AG09309 (cell line): ENCODE measurements at places on chromosomes 13 and 19.

- DNase-seq, result no peak
Observed at GRCh38 chr13:97140131-97140530, 82.0 kb upstream of the MBNL2 start.

DNA sequence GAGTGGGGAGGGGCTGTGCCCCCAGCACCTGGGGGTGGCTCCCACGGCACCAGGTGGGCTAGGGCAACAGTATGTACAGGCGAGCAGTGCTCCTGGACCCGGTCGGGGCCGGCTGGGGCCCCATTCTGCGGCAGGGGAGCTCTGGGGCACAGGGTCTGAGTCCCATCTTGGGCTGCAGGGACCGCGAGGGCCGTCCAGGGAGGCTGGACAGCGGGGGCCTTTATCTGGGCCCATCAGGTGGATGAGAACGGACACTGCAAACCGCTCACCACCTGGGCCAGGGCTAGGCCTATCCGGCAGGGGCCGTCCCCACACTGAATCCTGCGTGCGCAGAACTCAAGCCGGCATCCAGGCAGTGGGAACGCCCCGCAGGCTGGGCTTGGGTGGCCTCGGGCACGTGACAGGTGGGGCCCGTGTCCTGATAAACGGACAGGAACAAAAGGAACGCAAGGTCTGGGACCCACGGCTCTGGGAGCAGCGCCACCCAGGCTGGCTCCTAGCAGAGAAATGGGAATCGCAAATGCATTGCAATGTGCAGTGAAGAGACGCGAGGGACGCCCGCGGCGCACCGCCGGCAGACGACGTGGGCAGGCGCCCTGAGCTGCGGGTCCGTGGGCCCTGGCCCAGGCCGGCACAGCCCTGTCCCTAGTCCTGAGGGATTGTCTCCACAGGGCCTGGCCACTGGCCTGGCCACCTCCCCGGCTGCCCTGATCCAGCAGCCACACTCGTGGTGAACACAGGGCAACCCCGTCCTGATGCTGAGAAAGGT is 29.7 kb downstream of the BTBD2 start:
- DNase-seq, result no peak

DNA sequence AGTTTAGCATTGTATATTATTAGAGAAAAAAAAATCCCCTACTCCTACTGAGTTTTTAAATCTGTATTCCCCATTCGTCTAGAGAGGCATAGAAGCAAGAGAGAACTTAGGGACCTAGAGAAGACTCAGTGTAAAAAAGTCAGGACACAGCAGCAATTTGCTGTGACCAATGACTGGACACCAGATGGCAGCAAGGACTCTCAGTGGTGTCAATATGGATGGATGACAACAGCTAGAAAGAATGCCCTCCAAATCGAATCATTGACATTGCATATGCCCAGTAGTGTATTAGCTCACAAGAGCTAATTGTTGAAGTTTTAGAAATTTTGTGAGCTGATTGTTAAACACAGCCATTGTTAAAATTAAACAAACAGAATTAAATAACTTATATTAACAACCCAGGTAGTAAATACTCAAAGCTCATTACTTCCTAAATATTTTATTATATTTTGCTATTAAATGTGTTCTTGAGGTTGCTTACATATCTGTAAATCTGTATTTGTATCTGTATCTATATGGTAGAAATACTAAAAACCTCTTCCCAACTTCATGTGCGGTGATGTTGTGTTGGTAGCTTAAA is 43.9 kb downstream of the SIAH3 start:
- peak; percentile 1 for DNase-seq

DNA sequence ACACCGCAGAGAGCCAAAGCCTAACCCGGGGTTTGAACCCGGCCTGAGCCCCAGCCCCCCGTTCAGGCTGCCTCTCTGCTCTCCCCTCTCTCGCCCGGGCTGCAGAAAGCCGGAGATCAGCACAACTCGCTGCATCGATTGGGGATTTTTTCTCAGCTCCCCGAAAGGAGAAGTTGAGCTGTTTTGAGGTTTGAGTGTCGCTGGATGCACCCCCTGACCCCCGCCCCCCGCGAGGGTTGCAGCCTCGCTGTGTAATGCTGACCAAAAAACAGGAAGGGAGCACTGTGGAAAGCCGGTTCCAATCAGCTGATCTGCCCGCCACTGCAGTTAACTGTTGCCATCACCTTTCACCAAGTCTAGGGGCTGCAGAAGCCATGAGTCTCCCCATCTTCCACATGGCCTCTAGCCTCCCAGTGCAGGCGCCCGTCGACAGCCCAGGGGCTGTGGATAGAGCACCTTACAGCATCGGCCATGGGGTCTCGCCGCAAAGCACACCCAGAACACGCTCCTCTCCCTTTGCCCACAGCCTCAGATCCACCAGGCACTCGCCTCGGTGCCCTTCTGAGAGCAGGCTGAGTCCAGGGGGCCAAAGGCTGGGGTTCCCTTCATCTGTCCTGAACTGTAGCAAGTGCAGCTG is 34.5 kb downstream of the MYO9B start:
- no peak for DNase-seq

GRCh38 chr13:85685436-85685835 is 113.8 kb downstream of the SLITRK6 start:
- DNase-seq, result no peak

DNA sequence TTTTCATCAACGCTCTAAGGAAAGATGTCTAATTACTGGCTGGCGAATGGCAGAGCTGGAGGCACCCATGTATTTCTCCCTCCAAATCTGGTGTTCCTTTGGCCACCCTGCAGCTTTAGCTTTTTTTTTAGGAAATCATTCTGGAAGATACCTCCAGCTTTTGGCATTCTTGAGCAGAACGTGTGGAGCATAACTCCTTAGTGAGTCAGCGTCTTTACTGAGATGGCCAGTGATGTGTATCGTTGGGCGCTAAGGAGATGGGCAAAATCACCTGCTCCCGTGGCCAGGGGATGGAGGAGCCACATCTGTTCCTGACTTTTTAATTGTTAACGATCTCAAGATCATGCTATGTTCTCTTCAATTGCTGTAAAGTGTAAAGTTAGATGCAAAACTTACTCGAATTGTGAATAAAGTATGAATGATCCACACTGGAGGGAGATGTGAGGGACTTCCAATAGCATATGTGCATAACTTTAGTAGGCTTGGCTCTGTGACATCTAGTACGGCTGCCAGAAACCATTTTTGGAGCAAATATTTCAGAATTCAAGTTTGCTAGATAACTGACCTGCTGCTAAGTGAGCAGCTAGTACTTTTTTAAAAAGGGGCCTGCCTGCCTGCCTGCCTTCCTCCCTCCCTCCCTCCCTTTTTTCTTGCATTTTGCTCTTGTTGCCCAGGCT is 24.4 kb upstream of the C1QTNF9 start:
- no peak for DNase-seq

DNA sequence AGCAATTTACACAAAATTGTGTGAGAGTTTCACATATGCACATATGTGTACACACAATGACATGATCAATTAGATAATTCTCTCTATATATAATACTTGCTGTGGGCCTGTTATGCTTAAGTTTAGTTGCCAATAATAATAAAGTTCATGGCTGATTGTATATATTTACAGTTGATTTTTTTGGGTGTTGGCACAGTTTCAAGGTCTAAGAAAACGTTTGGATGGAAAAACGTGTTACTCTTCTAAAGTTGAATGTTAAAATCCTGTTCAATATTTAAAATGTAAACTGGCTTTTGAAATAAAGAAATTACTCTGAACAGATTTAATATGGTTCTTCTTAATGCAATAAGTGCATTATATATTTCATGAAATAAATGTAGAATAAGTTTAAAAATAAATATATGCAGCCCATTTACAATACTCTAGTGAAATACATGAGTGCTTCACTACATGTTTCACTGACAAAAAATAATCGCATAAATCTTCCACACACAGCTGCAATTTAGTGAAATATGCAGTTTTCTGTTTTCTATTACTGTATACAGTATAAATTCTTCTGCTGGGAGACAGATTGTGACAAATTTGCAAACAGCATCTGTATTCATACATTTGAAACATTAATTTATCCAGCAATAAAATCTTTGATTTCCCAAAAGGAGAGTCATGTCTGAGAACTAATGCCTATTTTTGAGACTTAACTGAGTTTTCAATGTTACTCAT is 586.9 kb upstream of the KLHL1 start:
- no peak for DNase-seq

- no peak for DNase-seq
Observed at GRCh38 chr13:89454681-89455080, 1783.5 kb downstream of the SLITRK5 start.

DNA sequence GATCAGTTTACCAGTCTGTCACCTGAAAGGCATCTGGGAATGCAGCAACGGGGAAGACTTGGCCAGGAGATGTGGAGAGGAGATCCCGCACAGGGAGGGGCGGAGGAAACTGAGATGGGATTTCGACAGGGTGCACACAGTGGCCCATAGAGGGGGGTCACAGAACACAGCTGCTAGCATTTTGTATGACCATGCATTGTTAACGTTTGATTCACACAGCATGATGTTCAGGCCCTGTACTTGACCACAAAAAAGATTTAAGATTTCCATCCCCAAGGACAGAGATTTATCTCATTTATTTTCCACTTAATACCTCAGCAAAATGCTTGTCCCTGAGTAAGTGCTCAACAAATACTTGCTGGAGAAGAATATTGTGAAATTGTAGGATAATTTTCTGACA is 63.2 kb downstream of the RAB20 start:
- no peak for DNase-seq

DNA sequence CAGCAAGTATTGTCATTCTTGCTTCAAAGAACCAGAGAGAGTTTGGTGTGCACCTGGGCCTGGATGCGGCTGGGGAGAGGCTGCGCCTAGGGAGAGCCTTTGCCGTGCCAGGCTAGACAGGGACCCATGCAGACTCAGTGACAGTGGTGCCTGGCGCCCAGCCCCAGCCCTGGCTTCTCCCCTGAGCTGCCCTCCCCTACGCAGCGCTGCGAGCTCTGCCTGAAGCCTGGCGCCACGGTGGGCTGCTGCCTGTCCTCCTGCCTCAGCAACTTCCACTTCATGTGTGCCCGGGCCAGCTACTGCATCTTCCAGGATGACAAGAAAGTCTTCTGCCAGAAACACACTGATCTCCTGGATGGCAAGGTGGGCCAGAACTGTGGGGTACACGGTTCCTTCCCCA is 12.0 kb downstream of the KMT2B start:
- no peak for DNase-seq

DNA sequence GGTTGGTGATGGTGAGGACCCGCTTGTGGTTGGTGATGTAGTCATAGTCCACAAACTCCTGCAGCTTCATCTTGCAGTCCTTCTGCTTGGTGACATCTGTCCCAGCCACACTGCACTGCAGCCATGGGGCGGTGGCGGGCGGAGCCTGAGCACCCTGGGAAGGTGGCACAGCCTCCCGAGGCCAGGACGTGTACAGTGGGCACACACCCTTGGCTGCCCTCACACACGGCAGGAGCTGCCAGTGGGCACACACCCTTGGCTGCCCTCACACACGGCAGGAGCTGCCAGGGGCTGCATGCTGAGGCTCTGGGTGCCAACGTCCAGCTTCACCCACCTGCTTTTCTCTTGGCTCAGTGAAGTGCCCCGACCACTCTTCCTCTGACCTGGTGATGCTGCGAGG is 128.7 kb downstream of the TUBA3C start:
- no peak for DNase-seq

DNA sequence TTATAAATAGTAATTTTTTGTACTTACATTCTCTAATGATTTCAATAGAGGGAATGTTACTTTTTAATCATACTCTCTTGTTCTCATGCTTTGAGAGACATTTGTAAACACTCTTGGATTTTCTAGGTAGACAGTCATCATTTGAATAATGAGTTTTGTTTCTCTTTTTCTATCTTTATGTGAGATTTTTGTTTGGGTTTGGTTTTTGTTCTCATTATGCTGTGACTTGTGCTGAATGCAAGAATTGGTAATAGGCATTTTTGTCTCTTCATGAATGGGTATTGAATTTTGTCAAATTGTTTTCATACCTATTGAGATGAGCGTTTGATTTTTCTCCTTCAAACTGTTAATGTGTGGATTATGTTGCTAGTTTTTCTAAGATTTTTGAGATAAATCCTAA is 56.8 kb upstream of the GPR183 start:
- no peak for DNase-seq

DNA sequence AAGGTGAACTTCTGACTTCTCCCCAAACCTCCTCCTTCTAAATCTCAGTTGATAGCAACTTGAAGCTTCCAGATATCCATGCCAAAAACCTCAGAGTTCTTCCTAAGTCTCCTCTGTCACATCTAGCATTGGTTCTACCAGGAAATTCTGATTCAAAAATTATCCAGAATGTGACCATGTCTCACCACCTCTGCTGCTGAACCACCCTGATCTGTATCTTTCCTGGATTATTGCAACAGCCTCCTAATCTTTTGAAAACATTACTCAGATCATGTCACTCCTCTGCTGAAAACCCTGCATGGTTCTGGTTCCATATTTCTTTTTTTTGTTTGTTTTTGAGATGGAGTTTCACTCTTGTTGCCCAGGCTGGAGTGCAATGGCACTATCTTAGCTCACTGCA is 78.7 kb upstream of the TNFSF11 start:
- no peak for DNase-seq

DNA sequence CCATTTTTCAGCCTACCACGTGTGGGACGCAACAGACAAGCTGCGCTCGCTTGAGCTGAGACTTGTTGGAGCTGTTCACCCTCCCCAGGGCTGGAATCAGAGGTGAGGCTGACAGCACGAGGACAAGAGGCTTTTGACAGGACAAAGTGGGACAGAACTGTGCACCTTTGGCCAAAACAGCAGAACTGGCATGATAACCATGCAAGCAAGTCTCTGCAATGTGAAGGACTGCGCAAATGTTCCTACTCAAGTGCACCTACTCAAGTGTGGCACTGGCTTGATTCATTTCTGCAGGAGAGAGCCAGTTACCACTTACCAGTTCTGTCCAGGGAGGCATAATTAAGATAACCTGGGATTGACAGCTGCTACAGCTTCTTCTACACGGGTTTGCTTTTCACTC is 62.2 kb upstream of the TM9SF2 start:
- no peak for DNase-seq

DNA sequence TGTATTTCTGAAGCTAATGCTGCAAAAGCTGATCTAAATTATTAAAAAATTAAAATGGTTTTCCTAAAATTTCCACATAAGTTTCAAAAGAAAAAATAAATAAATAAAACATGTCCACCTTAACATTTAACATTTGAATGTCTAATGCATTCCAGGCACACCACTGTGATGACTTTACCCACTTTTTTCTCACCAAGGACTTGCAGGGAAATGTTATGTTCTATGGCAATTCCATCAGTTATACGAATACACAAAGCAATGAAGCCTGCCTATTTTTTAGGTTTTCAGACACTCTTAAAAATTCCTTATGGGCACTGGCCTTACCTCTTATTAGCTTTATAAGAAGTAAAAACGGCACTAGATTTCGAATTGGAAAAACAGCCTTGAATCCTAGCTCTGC is 10.2 kb downstream of the TSC22D1 start:
- no peak for DNase-seq

GRCh38 chr19:29690842-29691241 is 24.2 kb downstream of the C19orf12 start:
- DNase-seq, result no peak

DNA sequence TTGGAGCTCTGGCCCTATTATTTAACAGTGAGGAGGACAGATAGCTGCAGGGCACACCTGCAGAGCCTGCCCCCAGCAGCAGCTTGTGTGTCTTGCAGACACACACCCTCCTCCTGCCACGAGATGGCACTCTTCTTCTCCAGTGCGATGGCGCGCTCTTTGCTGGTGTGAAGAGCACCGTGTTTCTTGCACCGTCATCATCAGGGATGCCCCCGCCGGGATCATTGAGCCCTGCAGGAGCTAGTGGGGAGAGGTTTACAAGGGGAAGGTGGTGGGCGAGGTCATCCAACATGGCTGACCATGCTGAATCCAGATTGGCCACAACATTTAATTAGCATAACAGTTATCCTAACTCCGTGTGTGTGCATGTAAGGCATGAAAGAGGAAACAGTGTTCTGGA is 105.6 kb downstream of the RAB20 start:
- no peak for DNase-seq
